HCEC 1CT (cell line): ENCODE measurements at places on chromosomes 3 and 15.

DNA sequence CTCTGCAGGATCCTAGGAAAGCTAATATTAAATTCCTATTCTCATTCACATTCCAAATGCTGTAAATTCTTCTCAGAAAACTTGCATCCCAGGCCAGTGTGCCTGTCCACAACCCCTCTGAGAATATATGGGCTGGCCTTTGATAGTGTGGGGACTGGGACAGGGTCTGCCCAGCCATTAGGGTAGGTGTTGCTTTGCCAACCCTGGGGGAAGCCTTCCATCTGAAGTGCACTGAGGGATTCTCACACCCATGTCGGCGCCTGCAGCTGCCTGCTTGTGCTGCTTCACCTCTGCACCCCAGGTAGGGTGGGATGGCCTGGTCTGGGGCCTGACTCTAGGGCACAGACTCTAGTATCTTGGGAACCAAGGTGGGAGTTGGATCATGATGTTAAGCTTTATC lies 15.2 kb upstream of the EXOG start:
- DNase-seq: no peak

DNA sequence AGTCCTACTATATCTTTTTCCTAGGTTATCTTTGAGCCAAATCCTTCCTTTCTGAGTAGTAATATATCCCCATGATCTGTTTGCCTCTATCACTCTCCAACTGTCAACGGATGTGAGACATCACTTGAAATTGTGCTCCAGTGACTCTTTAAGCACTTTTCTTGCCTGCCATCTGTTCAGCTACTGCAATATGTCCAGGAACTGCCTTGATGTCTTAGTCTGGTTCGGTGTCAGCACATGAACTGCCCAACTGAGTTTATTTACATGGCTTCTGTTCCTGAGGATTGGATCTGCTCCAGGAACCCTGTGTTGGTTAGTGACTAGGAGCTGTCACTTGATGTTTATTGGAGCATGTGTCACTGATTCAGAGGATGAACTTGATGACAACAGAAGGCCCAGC lies 116.5 kb downstream of the SLC9A9 start:
- DNase-seq: peak; percentile 50

DNA sequence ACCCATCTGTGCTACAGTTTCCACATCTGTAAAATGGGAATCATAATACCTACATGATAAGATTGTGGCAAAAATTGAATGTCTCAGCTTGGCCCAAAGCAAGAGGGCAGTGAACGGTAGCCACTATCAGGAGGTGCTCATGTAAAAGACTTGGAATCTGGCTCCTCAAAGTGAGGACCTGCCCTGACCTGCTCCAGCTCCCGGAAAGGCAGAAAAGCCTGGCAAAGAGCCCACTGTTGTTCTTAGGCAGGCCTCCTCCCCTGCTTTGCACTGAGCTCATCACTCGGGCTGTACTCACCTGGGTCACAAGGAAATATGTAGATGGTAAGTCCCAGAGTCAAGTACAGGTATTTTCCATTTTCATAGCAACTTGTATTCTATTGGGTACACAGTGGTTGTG lies 250.7 kb upstream of the TBL1XR1 start:
- no peak for DNase-seq

- DNase-seq: peak; percentile 79
Observed at GRCh38 chr3:113660896-113661295, 35.5 kb downstream of the USF3 start.

DNA sequence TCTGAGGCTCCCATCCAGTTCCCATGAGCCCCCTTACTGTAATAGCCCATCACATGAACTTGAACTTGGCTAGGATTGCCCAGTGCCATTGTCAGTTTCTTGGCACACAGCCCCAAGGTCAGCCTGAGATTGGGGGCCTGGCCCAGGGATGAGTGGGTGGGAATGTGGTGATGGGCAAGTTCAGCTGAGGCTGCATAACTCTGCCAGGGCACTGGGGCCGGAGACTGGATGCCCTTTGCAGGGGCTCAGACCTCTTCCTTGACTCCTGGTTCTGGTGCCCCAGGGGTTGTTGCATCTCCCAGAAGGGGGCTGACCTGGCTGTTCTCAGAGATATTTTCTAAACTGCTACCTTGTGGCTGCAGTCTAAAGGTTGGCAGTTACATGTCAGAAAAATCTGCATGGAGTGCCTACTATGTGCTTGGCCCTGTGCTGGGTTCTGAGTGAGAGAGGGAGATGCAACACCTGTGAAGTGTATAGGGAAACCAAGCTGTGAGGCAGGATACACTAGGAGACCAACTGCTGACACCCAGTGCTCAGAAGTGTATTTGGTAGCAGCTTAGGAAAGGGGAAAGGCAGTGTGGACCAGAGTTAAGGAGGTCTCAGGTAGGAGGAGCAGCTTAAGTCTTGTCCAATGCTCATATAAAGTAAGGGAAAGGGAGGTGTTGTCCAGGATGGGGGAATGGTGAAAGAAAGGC lies 74.8 kb upstream of the PRR23C start:
- no peak for DNase-seq
